ENCODE measurements at places on chromosomes 6 and 20.

DNA sequence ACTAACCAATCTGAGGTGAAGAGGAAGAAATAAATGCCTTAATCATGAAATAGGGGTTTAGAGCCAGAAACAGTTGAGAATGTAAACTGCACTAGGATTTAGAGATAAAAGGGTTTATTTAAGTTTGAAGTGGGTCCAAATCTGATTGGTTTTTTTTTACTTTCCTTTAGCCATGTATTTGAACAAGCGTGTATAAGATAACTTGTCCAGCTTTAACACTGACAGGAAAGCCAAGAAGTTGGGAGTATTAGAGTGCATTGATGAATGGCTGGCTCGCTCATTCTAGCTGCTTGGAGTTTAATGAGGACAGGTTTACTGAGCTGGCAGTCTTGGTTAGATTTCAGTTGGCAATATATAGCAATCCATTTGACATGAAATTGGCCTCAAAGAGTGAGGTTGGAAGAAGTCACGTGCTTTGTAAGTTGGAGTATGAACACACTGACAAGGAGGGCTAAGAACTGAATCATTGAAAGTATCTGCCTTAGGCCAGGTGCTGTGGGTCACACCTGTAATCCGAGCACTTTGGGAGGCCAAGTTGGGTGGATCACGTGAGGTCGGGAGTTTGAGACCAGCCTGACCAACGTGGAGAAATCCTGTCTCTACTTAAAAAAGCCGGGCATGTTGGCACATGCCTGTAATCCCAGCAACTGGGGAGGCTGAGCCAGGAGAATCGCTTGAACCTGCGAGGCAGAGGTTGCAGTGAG lies 13.7 kb downstream of the SRSF3 start:
- no peak for DNase-seq

DNA sequence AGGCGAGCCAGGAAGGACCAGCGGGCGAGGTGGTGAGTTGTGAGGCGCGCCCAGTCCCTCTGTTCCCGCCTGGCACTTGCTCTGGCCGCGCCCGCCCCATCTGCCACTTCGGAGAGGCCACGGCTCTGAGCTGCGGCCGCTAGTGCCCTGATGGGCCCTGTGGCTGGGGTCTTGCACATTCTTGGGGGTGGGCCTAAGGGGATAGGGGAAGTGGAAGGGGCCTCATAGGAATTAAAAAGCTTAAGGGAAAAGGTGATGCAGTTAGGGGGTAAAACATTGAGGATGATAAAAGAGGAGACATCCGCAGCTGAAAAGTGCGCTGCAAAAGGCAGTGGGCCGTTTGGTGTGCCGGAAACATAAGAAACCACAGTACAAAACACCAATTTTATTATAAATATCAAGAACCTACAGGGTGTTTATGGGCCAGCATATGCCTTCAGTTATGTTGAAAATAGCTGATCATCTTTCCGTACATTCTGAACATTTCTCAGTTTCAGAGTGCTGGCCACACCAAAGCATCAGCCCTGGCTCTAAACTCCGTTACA lies 1.1 kb upstream of the PSMB8 start:
- DNase-seq = no peak

DNA sequence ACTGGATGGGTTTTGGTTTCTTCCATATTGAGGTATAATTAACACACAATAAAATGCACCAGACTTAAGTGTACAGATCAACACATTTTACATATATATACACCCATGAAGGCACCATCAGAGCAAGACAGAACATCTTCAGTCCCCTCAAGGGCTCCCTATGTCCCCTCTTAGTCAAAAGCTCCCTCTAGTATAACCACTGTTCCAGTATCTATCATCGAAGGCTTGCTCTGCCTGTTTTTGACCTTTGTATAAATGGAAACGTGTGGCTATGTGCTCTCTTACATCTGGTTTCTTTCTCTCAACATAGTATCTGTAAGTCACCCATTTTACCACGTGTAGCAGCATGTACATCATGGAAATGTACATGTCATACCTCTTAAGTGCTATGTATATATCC lies 66.5 kb downstream of the BANF2 start:
- DNase-seq = no peak

DNA sequence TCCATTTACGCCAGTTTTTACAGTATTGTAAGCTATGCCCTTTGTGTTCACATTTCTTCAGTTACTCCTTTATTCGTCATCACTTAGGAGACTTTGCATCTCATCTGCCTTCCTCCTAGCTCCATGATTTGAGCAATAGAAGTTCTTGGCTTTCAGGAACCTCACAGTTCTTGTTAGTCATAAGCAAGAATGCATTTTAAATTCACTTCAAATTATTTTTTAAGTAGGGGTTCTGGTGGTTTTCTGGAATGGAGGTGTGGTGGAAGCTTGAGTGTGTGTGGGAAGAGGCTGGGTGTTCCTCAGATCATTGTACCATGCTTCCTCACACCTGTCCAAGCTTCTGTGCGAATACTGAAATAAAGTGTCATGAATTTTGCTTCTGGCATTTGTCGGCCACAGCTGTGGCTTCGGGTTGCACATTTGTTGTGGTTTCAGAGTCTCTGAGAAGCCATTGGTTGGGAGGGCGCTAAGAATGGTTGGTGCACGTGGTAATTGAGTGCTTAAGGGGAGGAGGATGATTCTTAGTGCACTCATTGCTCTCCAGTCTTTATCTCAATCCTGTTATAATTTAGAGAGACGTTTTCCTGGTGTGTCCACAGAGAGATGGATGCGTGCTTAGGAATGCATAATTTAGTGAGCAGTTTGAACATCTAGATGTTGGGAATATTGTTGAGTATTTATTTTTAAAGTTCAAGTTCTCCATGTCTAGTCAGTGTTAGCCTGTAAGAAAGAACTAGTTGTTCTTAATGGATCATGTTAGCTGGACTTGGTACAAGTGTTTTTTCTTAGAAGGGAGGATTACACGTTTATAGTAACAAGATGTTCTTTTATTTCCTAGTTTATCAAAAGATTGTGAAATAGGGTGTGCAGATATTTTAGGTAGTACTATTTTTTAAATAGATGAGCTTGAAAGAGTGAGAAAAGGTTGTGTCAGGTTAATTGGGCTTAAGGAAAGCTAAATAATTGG lies 31.9 kb downstream of the FOXO3 start:
- DNase-seq = no peak

- DNase-seq = no peak
Observed at GRCh38 chr6:44217332-44218143, 812 bp downstream of the MYMX start.

Measured in endothelial cell of umbilical vein (primary cell).